ENCODE measurements at places on chromosomes 16 and 17.

DNA sequence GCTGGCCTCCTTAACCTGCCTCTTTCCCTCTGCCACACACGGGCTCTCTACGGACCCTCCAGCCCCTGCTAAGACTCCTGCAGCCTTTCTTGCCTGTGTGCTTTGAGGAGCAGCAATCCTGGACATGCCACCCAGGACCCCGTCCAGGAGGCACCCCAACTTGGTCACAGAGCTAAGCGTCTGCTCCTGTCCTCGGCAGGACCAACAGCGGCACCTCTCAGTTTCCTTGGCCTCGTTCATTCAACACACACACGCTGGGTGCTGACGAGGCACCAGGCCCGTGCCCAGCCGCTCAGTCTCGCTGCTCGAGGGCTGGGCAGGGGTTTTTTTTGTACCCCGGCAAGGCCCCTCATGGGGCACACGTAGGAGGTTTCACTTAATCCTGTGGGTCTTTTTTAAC is 15.2 kb downstream of the RPH3AL start:
- no peak for DNase-seq

- DNase-seq = peak; percentile 86
These were observed 7.4 kb upstream of the TMEM220 start for GRCh38 chr17:10737168-10737622.

DNA sequence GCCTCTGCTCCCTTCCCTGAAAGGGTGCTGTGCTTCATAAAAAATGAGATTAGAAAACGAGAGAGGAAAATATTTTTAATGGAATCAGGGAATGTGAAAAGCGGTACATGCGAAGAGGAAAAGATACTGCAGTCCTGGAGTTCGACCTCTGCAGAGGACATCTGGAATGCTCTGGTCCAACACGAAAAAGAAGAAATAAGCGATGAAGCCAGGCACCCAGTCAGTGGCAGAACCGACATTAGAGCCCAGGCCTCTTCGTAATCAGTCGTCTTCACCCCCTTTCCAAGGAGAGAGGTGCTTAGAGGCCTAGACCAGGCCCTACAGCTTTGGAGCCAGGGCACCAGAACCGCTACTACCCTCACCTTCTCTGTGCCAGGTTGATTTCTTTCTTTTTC is 459 bp upstream of the MARCHF10 start:
- no peak for DNase-seq

DNA sequence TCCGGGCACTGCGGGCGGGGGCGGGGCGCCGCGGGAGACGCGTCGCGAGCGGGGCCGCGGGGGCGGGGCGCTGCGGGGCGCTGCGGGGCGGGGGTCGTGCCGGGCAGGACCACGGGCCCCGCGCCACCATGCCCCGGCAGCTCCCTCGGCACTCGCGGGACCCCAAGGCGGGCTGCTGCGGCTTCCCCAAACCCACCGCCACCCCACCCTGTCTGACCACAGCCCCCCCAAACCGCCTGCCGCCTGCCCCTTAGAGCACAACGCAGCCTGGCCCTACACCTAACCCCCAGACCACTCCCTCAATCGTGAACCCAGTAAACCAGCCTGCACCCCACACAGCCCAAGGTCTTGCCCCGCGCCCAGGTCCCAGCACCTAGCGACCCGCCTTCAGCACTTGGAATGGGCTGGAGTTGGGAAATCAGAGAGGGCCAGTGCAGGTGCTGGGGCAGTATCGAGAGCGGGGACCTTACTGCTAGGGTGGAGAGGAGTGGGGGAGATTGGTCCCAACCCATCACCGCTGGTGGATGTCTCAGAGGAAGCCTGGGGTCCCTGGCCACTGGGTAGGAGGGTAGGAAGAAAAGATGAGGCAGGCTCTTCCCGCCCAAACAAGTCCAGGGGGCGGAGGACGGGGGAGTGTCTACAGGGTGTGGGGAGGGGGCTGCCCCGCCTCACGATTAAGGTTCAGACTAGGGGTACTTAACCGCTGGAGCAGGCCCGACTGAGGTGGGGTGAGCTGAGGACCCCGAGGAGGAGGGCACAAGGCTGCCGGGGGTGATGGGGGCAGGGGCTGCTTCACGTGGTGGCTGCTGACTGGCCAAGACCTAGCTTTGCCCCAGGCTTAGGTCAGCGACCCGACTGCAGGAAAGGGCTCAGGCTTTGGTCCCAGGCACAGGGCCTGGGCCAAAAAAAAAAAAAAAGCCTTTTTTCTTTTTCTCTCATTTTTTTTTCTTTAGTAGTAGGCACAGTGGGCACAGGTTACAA is 539 bp upstream of the VAMP2 start:
- peak; percentile 90 for DNase-seq

DNA sequence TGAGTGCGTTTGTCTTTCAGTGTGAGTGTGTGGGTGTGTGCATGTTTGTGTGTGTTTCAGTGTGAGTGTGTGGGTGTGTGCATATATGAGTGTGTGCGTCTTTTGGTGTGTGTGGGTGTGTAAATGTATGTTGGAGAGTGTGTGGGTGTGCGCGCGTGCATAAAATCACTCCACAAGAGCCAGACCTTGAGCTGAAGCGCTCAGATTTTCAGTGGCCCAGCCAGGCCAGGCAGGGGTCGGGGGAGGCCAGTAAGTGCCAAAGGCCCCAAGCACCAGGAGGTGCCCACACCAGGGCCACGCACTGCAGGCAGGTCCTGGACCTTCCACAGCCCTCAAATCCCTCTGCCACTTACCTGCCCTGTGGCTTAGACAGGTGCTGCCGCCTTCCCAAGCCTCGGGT is 184.0 kb downstream of the SOX9 start:
- no peak for DNase-seq

GRCh38 chr16:59733321-59733720 is 999.2 kb upstream of the GOT2 start:
- no peak for DNase-seq

DNA sequence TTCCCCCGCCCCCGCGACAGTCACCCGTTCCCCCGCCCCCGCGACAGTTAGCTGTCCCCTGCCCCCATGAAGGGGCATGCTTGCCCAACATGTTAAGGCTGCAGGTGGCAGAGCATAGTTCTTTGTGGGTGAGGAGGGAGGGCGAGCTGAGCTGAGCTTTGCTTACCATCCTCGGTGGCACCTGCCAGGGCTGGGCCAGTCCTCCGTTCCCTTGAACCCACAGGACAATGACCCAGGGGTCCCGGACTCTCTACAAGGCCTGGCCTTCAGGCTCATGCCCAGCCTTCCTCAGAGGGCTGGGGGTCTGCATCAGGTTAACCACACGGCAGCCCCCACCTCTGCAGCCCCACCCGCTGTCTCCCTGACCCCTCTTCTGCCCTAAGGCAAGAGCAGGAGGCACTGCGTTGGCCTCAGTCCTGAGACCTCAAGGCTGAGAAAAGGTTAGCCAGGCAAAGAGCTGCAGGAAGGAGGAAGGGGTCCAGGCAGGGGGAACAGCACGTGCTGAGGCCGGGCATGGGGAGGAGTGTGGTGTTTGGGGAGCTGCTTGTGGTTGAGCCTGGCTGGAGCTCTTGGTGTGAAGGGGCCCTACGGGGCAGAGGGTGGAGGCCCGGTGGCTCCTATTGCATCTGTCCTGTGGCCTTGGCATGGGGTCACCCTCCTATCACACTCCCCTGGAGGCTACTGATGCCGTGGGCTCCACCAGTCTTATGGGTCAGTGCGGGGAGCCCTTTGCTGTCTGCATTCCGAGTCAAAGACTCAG is 11.4 kb upstream of the DOC2B start:
- DNase-seq = no peak

GRCh38 chr16:70410734-70411133 is 28.2 kb downstream of the ST3GAL2 start:
- no peak for DNase-seq

DNA sequence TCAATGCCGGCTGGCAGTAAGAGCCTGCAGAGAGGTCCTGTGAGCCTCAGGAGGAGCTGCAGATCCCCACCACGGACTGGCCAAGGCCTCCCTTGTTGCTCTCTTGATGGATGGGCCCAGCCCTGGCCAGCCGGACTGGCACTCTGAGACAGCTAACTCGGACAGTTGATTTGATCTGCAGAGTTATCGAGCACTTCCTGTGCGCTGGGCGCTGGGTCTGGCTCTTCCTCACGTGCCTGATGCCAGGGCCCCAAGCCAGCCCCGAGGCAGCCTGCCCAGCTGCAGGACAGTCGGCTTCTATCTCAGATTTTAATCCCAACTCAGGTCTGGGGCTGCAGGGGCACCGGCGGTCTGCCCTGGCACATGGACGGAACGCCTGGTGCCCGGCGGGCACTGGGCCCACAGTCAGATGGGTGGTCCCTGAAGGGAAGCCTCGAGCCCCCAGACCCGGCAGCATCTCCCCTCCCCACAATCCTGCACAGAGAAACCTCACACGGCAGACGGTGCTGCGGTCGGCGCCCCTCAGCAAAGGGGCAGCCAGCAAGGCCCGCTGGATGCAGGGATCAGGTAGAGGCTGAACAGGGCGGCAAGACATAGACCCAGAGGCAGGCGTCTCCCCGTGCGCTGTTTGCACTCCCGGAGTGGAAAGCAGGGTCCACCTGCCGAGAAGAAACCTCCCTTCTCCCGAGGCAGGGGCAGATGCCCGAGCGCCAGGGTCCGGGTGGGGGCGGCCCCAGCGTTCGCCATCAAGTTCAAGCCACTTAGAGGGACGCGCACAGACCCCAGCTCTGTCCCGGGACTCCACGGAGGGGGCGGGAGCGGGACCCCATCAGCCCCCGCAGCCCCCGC is 34.0 kb downstream of the TIMM22 start:
- DNase-seq = no peak

- no peak for DNase-seq
These were observed 13.9 kb downstream of the SNN start for GRCh38 chr16:11681976-11682654.

DNA sequence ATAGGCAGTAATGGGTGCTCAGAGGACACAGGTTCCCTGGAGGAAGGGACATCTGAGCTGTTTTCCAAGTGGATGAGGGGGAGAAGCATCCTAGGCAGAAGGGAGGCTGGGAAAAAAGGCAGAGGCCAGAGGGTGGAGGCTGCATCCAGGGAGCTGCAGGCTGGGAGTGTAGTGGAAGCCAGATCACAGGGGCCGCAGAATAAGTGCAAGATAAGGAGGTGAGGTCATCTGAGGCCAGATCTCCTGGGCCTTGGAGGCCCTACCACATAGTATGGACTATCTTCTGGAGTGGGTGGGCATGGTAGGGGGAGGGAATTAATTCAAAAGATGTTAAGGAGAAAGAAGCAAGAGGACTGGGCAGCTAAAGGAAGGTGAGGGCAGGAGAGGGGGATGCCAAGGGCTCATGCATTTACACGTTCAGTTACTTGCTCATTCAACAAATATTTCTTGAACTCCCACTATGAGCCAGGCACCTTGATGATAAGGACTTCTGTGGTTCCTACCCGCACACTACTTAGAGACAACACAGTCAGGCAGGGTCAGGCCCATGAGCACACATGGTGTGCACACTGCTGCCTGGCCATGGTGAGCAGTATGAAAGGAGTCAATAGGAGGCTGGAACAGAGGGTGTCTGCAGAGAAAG is 2.4 kb upstream of the RIPOR1 start:
- no peak for DNase-seq

GRCh38 chr17:47305302-47305923 is 18.3 kb upstream of the EFCAB13 start:
- DNase-seq = no peak

DNA sequence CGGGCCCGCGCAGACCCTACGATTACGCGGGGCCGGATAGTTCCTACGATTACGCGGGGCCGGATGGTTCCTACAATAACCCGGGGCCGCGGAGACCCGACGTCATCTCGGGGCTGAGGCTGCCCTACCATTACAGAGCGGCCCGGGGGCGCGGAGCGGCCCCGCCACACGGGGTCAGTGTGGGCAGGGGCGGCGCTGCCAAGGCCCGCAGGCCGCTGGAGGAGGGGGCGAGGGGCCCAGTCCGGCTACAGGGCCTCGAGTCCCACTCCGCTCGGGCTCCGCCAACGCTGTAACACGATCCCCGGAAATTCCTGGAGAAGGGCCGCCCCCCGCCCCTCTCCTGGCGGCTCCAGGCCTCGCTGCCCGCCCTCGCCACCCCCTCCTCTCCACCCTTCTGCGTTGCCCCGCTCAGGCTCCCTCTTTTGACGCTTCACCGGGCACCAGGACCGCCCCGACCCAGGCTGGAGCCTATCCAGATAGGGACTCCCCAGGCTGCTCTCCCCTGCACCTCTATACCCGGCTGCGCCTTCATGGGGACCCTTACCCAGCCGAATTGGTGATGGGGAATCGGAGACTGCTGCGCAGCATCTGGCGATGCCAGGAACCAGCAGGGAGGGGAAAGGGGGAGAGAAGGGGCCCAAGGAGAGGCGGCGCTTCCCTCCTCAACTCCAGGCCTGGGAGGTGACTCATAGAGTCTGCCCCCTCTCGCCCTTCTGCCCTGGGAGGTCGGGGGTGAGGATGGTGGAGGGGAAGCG is at the start of gene RAB34:
TSS of gene RAB34 (minus strand) at position 291 of the 755 bp plus-strand sequence. CDS start 602 bp downstream, outside the sequence.
- DNase-seq = peak; percentile 93

DNA sequence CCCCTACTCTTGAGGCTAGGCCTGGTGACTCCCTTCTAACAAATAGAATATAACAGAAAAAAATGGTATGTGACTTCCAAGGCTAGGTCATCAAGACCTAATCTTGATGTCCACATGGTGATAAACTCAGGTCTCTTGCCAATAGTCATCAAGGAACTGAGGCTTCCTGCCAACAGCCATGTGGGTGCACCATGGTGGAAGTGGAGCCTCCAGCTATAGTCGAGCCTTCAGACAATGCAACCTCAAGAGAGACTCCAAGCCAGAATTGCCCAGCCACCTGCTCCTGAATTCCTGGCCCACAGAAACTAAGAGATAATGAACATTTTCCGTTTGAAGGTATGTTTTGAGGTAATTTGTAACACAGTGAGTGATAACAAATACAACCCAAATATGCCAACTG is 55.9 kb upstream of the SREBF1 start:
- DNase-seq = no peak

DNA sequence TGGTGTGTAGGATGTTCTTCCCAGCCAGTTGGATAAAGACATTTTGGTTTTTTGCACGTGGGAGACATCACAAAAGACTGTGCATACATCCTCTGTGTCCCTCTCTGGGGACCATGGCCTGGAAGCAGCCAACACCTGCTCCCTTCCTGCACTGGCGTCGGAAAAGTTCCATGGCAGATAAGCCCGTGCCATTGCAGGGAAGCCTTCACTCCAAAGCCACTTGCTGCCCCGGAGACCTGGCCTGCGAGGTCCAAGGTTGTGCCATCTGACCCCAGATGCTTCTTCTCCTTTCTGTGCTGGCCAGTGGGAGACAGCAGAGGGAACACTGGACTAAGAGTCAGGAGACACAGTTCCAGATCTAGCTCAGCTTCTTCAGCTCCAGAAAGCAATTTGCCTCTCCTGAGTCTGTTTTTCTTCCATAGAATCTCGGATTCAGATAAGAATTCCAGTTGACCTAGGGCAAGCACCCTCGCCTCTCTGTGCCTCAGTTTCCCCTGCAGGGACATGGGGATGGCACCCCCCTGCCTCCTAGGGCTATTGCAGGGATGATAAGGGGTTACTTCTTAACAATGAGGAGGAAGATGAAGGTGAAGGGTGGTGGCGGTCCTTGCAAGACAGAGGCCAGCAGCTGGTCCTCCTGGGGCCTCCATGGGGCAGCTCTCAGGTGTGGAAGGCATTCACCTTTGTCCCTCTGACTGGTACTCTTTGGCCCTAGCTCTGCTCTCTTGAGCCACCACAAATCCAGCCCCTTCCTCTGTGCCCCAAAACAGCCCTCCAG is 134.2 kb downstream of the CMIP start:
- no peak for DNase-seq
